Naive thymus-derived CD8-positive, alpha-beta T cell (primary cell): ENCODE measurements at places on chromosomes 2 and 18. TPM values are rescaled to one million over a fixed set of nuclear protein-coding genes. Genes with fewer than 3 reads are reported as not detected.

BCL11A gene
- total RNA-seq = 11.6 TPM

CARF gene
- 26.5 TPM for total RNA-seq

POTEC gene
- not detected for total RNA-seq

LOXHD1 gene
- 0.39 TPM for total RNA-seq

CYS1 gene
- total RNA-seq = not detected

TUBA4B gene
- not detected for total RNA-seq

EGR4 gene
- total RNA-seq = not detected

SCN9A gene
- not detected for total RNA-seq

DSC2 gene
- total RNA-seq = not detected

GAL3ST2 gene
- not detected for total RNA-seq

ALPP gene
- not detected for total RNA-seq

MC4R gene
- not detected for total RNA-seq

SCG2 gene
- total RNA-seq = not detected

DLGAP1 gene
- not detected for total RNA-seq

ARHGEF4 gene
- total RNA-seq = 10.2 TPM

ALK gene
- total RNA-seq = not detected

PLEKHH2 gene
- total RNA-seq = 6.4 TPM

MC5R gene
- total RNA-seq = not detected

TEKT4 gene
- not detected for total RNA-seq

GPR55 gene
- 8.9 TPM for total RNA-seq

CCDC121 gene
- total RNA-seq = 1.8 TPM

SERPINB12 gene
- total RNA-seq = not detected

COX7A2L gene
- total RNA-seq = 73.1 TPM

STAT4 gene
- total RNA-seq = 137 TPM

ZBTB7C gene
- not detected for total RNA-seq

UGT1A10 gene
- not detected for total RNA-seq

MOCOS gene
- total RNA-seq = 0.08 TPM

CPLX4 gene
- total RNA-seq = not detected

RFTN2 gene
- total RNA-seq = 0.22 TPM

ST8SIA3 gene
- not detected for total RNA-seq

CMPK2 gene
- total RNA-seq = 3.4 TPM

GLI2 gene
- total RNA-seq = not detected

IL36RN gene
- total RNA-seq = not detected

BOK gene
- total RNA-seq = not detected

EVX2 gene
- not detected for total RNA-seq

TSGA10 gene
- 32.1 TPM for total RNA-seq

SLC38A11 gene
- 0.74 TPM for total RNA-seq

PLCD4 gene
- total RNA-seq = 0.58 TPM

CTAGE1 gene
- total RNA-seq = not detected

HOXD3 gene
- total RNA-seq = not detected

REG3A gene
- not detected for total RNA-seq

REG1A gene
- not detected for total RNA-seq

PRSS56 gene
- not detected for total RNA-seq

TMEM247 gene
- total RNA-seq = not detected

WNT10A gene
- total RNA-seq = 1.7 TPM

GALR1 gene
- total RNA-seq = not detected

TDRD15 gene
- not detected for total RNA-seq
